ENCODE measurements at places on chromosomes 4 and X.

- DNase-seq, result no peak
These were observed 453.1 kb downstream of the EPHA5 start for GRCh38 chr4:65217179-65217578.

DNA sequence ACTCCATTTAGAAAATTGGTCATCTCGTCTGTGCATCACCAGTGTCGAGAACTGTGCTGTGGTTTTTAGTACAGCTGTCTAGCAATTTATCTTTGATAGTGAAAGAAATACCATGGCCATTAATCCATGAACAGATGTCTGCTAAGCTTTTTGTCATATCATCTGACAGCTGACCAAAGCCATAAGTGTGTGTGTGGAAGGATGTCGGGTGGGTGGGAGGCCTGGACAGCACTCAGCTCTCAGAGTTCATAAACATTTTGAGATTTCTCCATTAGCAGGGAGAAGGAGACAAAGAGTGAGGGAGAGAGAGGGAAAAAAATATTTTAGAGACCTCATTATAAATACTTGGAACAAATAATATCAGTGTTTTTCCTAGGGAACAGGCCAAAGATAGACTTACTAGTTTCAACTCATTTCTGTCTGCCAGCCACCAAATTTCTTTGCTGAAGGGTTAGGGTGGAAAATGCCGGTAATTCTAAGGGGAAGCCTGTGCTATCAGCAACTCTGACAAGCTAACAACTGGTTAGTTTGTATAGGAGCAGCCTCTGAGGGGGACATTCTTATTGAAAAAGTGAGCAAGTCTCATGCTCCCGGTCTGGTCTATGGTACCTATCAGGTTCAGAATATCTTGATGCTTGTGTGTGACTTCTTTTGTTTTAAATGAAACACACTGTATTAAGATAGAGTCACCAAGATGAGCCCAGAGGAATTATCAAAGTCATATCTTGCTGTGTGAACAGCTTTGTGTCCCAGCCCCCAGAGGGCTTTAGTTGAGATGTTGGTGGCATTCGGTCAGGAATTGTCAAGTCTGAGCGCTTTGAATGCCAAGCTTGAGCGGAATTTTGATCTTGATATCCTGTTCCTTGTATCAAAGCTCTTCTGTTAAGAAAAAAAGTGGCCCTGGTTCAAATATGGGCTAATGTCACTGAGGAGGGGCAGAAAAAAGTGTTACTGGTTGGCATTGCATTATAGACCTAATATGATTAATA is 41.9 kb upstream of the PDLIM3 start:
- no peak for DNase-seq

GRCh38 chrX:136687457-136687856 is 39.5 kb downstream of the CD40LG start:
- DNase-seq, result no peak

- no peak for DNase-seq
These were observed 58.1 kb upstream of the LNX1 start for GRCh38 chr4:53649357-53649756.

Measured in RPMI8226 (cell line).